Calu3 (cell line): ENCODE measurements at places on chromosomes 2 and 18. TPM values are rescaled to one million over a fixed set of nuclear protein-coding genes. Genes with fewer than 3 reads are reported as not detected.

TSGA10 gene
- 14.2 and 16.1 TPM in 2 replicates for total RNA-seq

GRCh38 chr2:36785179-36785795 lies 88.8 kb downstream of the VIT start:
- no peak overlapping the region for H3K4me3 ChIP-seq
- H3K27me3 ChIP-seq: peaks cover 66% of the 10 kb centered on the region
- no peaks in the 10 kb centered on the region for H3K4me1 ChIP-seq

DNA sequence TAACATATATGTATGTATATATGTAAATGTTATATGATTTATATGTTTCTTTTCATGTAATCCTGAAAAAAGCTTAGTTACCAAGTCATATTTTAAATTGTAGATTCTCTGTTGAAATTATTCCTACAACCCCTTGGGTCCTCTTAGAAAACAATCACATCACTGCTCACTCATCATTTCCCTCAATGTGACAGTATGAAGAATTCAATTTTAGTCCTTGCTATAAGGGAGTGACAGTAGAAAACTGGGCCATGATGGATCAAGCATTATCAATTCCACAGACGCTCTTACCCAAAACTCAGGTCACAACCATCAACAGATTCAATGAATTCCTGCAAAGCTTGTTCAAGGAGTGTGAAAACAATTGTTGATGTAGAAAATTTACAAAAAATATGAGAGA lies 1389.5 kb upstream of the ACVR2A start:
- H3K36me3 ChIP-seq: no peaks in the 10 kb centered on the region
- DNase-seq: no peak
- no peak overlapping the region for H3K27ac ChIP-seq
- no peaks in the 10 kb centered on the region for H3K27me3 ChIP-seq

GRCh38 chr2:122009561-122009960 lies 254.1 kb downstream of the TSN start:
- DNase-seq: no peak
- no peak overlapping the region for H3K27ac ChIP-seq
- H3K4me3 ChIP-seq: no peak overlapping the region
- H3K36me3 ChIP-seq: peaks cover 4% of the 10 kb centered on the region
- no peaks in the 10 kb centered on the region for H3K4me1 ChIP-seq

DNA sequence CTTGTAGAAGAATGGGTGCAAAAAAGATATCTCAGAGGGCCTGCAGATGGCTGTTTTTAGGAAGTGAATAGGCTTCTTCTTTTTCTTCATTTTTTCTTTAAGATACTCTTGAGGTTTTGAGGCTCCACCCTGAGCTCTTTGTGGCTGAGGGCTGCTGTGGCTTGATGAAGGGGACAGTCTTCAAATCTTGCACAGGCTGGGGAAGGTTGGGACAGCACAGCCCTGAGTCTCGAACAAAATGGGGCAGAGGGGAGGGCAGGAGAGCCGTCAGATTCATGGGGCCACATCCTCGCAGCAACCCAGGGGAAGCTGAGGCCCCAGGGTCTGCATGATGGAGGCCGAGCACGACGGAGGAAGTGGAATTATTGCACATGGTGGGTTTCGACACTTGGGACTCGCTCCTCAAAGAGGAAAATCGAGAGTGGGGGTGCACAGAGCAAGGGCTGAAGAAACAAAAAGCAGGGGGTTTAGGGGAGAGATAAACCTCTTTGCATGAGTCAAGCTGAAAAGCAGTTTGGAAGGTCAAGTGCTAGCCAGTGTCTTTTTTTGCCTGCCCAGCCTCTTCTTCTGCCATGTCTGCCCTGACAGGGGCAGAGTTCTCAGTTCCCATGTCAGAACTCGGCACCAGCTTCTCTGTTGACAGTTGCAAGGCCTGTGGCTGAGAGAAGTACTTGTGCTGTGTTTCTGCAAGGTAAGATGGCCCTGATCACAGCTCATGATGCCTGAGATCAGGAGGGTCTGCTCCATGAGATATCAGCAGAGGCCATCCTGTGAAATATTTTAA lies 19.5 kb downstream of the INPP4A start:
- DNase-seq: no peak
- peaks cover 56% of the 10 kb centered on the region for H3K4me1 ChIP-seq
- no peaks in the 10 kb centered on the region for H3K36me3 ChIP-seq
- H3K4me3 ChIP-seq: no peak overlapping the region
- H3K27me3 ChIP-seq: no peaks in the 10 kb centered on the region

GRCh38 chr2:54899576-54900200 lies 150.6 kb downstream of the RTN4 start:
- DNase-seq: peak; percentile 25
- no peak overlapping the region for H3K4me3 ChIP-seq

DNA sequence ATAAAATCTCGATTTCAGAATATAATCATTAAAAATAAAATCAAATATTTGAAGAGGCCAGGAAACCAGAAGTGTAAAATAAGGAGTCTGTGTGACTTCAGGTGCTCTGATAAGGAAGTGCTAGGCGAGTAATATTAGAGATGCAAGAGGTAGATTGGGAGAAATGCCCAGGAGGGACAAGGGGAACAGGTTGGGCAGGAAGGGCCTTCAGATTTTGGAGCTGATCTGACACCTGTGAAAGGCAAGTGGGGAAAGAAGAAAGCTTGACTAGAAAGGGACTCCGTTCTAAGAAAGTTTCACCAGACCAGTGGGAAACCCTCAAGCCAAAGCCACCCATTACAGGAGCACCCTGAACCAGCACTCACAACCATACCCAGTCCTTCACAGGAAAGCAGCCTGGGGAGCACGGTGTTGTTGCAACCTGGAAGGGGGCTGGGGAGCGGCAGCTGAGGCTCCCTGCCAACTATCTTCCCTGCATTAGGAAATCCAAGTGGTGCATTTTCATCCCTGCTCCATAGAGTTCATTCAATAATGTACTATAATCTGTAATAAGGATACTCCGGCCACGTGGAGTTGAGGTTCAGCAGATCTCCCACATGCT lies 57.5 kb upstream of the GREB1L start:
- no peak overlapping the region for H3K4me3 ChIP-seq
- H3K27me3 ChIP-seq: no peaks in the 10 kb centered on the region
- peaks cover 11% of the 10 kb centered on the region for H3K4me1 ChIP-seq
- H3K36me3 ChIP-seq: no peaks in the 10 kb centered on the region

DNA sequence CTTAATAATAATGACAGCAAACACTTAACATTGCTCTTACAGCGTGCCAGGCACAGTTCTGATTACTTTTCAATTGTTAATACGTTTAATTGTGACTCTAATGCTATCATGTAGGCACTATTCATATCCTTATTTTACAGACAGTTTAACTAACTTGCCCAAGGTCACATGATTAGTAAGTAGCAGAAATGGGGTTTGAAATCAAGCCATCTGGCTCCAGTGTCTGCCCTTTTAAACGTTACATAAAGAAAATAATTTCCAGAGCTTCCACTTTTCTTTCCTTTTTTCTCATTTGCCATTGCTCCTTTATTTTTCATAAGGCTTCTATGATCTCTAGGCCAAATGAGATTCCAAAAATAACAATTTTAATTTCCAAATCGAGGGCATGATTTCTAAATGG lies 50.6 kb upstream of the IKZF2 start:
- H3K36me3 ChIP-seq: no peaks in the 10 kb centered on the region
- no peaks in the 10 kb centered on the region for H3K27me3 ChIP-seq
- no peak overlapping the region for H3K4me3 ChIP-seq
- no peaks in the 10 kb centered on the region for H3K4me1 ChIP-seq
- H3K27ac ChIP-seq: no peak overlapping the region

- DNase-seq: peak; percentile 53
- H3K36me3 ChIP-seq: peaks cover 9% of the 10 kb centered on the region
- peaks cover 21% of the 10 kb centered on the region for H3K27me3 ChIP-seq
- peak overlapping the region; percentile 1 for H3K27ac ChIP-seq
These were observed 103.6 kb upstream of the AGAP1 start for GRCh38 chr2:235390108-235390815.

GKN2 gene
- total RNA-seq: not detected in 2 replicates

DNA sequence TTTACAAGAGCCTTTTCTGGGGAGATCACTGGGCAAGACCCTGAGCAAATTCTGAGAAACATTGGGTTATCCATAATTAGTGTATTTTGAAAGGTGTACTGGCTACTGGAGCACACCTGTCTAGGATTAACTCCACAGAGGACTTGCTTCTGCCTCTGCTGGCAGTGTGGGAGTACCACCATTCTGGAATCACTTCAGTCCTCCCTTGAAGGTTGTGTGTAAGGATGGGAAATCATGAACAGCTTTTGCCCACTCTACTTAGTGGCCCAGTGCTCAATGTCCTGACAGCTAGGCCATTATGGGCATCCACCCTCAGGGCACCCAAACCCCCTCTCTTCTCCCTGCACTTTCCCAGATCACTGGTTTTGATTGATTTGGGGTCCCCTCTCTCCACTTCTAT lies 8.1 kb upstream of the SANBR start:
- H3K4me1 ChIP-seq: no peaks in the 10 kb centered on the region
- H3K27ac ChIP-seq: no peak overlapping the region
- no peak overlapping the region for H3K4me3 ChIP-seq

DNA sequence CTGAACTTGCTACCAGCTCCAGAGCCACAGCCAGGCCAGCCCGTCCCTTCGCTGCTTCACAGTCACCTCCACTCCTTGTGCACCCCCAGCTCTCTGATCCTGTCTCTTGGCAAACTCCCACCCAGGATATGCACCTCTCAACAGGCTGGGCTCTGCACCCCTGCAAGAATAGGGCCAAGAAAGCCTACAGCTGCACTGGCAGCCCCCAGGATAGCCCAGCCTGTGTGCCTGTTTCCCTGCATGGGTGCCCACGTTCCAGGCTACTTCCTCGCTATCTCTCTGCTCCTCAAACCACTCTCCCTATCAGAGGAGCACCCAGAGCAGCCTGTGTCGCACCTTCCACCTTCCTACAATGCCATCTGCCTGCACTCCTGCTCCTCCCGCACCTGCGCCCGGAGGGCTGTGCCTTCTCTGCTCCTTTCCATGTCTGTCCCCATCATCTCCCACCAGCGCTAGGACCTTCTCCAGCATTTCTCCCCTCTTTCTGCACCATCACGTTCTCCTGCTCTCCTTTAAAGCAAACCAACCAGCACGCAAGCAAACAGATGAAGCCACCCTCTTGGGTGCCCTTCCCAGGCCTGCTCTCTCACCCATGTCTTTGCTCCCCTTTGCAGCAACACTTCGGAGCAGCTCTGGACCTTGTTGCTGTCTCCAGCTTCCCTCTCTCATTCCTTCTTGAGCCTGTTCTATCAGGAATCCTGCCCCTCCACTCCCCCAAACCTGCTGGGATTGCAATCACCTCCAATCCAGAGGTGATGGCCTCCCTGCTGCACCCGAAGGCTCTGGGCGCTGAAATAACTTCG lies 313.2 kb upstream of the HS6ST1 start:
- H3K4me1 ChIP-seq: no peaks in the 10 kb centered on the region
- no peak overlapping the region for H3K27ac ChIP-seq
- no peak for DNase-seq
- H3K27me3 ChIP-seq: peaks cover 65% of the 10 kb centered on the region
- no peak overlapping the region for H3K4me3 ChIP-seq

ADD2 gene
- 0.14 TPM in 1 of 2 replicates, not detected in the other for total RNA-seq

GRCh38 chr18:62771494-62772270 lies 56.3 kb downstream of the PHLPP1 start:
- H3K27ac ChIP-seq: no peak overlapping the region
- DNase-seq: no peak
- H3K4me3 ChIP-seq: no peak overlapping the region
- H3K27me3 ChIP-seq: no peaks in the 10 kb centered on the region
- no peaks in the 10 kb centered on the region for H3K36me3 ChIP-seq

TGFBRAP1 gene
- total RNA-seq: 24.3 and 24.5 TPM in 2 replicates

DNA sequence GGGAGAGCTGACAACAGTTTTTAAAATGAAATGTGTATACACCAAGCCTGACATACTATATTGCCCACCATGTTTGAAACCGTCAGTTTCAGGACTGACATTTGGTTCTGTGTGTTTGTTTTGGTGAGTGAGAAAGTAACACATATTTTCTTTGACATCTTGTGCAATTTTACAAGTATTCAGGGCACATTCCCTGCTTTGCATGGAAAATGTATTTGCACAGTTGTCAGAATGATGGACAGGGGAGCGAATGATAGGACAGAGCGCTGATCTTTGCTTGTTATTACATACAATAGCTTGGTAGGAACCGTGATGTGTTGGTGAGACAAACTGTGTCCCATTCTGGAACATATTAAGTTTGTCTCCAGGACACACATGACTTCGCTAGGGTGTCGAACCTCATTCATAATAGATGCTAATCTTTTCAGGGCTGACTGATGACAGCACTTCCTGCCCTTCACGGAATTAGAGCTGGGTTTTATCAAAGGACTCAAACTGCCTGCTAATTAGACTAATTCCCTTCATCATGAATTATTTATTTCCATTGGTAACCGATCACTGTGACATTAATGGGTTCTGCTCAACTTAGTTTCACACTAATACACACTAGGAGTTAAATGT lies 158.5 kb downstream of the CDCA7 start:
- H3K4me3 ChIP-seq: no peak overlapping the region
- no peaks in the 10 kb centered on the region for H3K27me3 ChIP-seq
- H3K36me3 ChIP-seq: no peaks in the 10 kb centered on the region
- no peaks in the 10 kb centered on the region for H3K4me1 ChIP-seq

- H3K27ac ChIP-seq: no peak overlapping the region
- H3K36me3 ChIP-seq: no peaks in the 10 kb centered on the region
- DNase-seq: no peak
- peaks cover 9% of the 10 kb centered on the region for H3K4me1 ChIP-seq
- H3K4me3 ChIP-seq: no peak overlapping the region
- no peaks in the 10 kb centered on the region for H3K27me3 ChIP-seq
These were observed 53.4 kb upstream of the STK17B start for GRCh38 chr2:196224756-196225155.

SLC4A3 gene
- 14.9 and 20.2 TPM in 2 replicates for total RNA-seq

DNA sequence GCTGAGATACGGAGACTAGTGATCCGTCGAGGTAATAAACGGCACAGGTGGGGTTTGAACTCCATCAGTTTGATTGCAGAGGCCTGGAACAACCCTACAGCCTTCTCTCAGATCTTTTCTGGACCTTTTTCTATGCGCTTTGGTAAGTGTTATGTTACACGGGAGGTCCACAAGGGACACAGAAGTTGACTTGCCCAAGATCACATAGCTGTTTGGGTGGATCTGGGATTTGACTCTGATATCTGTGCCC lies 1.1 kb upstream of the DNPEP start:
- H3K4me1 ChIP-seq: no peaks in the 10 kb centered on the region
- H3K36me3 ChIP-seq: peaks cover 36% of the 10 kb centered on the region
- peak overlapping the region; percentile 94 for H3K4me3 ChIP-seq
- no peak overlapping the region for H3K27ac ChIP-seq

MYOM1 gene
- 16.5 and 20.4 TPM in 2 replicates for total RNA-seq

GRCh38 chr2:240482141-240482540 lies 46.7 kb downstream of the GPC1 start:
- no peak for DNase-seq
- no peaks in the 10 kb centered on the region for H3K27me3 ChIP-seq
- H3K4me3 ChIP-seq: no peak overlapping the region
- H3K4me1 ChIP-seq: no peaks in the 10 kb centered on the region
- H3K36me3 ChIP-seq: peaks cover 17% of the 10 kb centered on the region
